ENCODE measurements at places on chromosomes 2 and 18.

GRCh38 chr2:144605231-144605840 lies 85.4 kb upstream of the ZEB2 start:
- no peak for DNase-seq

- no peak for DNase-seq
Measured at GRCh38 chr2:110852051-110852450, 119.7 kb downstream of the ACOXL start.

DNA sequence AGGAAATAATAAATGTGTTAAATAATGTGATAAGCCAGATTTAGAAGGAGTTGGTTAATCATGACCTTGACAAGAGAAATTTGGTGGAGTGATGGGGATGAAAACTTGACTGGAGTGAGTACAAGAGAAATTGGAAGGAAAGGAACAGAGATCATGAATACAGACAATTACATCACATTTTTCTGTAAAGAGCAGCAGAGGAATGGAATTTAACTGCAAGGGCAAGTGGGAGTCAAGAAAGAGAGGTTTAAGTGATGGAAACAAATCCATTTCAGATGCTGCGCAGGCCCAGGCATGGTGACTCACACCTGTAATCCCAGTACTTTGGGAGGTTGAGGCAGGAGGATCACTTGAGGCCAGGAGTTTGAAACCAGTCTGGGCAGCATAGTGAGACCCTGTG lies 46.7 kb downstream of the ICA1L start:
- DNase-seq, result no peak

DNA sequence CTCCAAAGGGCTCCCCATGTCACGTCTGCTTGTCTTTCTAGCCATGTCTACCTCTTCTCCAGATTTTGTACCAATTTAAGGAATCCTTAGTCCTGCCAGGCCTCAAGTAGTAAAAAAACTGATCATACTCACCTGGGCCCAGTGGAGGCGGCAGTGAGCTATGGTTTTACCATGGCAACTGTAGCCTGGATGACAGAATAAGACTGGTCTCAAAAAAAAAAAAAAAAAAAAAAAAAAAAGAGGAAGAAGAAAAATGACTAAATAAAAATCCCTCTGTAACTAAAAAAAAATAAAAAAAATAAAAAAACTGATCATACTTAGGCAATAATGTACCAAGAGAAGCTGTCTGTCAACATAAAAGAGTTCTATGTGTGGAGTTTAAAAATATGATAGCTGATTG lies 221.6 kb downstream of the NR4A2 start:
- DNase-seq, result peak; percentile 17

- peak; percentile 73 for DNase-seq
Measured at GRCh38 chr2:68463287-68463877, 3.7 kb downstream of the FBXO48 start.

DNA sequence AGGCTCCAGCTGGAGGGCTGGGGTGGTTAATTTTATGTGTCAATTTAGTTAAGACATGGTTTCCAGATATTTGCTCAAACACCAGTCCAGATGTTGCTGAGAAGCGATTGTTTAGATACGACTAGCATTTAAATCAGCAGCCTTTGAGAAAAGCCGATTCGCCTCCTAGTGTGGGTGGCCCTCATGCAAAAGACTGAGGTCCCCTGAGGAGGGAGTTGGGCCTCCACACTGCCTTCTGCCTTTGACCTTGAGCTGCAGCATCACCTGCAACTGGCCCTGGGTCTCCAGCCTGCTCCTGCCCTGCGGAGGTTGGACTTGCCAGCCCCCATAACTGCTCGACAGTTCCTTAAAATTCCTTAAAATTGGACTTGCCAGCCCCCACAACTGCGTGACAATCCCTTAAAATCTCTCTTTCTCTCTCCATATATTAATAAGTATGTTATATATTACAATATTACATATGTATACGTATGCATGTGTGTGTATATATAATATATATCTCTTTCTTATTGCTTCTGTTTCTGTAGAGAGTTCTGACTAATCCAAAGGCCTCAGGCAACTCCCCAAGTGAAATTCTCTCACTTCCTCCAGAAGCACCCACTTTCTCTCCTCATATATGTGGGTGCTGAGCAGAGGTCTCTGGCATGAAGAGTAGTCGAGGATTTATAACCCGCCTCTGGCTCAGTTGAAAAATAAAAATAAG lies 14.4 kb downstream of the FBLN7 start:
- DNase-seq, result no peak

Measured in hepatocyte (in vitro differentiated cells).